Epithelial cell of proximal tubule (primary cell): ENCODE measurements at places on chromosomes 11 and 22.

GRCh38 chr11:86072211-86072610 is 3.3 kb upstream of the PICALM start:
- no peak for DNase-seq

- DNase-seq, result no peak
Observed at GRCh38 chr22:40746428-40747220, 67.3 kb downstream of the MCHR1 start.

DNA sequence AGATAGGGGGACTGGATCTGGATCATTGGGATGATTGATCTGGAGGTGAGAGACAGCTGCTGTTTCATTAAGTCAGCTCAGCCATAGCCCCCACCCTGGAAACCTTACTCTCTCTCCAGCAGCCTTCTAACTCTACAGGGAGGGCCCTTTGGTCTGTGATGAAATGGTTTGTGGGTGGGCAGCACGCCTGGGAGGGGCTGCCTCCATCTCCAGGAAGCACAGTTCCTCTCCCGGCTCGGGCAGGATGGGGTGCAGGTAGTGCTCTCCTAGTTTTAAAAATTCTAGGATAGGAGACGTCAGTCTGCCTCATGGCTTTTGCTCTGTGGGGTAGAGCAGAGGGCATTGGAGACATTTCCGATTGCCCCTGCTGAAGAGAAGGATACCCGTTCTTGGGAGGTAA is 89.7 kb downstream of the CEP164 start:
- no peak for DNase-seq

GRCh38 chr11:88179971-88180629 is 4.9 kb upstream of the RAB38 start:
- DNase-seq, result no peak

DNA sequence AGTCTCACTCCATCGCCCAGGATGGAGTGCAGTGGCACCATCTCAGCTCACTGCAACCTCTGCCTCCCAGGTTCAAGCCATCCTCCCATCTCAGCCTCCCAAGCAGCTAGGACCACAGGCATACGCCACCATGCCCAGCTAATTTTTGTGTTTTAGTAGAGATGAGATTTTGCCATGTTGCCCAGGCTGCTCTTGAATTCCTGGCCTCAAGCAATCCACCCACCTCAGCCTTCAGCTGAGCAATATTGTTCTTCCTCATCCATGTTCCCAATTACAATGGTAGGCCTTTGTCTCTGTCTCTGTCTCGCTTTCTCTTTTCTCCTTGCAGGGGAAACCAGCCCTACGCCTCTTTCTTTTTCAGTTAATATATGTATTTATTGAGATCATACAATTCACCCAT is 10.3 kb downstream of the HSPA8 start:
- DNase-seq, result no peak

DNA sequence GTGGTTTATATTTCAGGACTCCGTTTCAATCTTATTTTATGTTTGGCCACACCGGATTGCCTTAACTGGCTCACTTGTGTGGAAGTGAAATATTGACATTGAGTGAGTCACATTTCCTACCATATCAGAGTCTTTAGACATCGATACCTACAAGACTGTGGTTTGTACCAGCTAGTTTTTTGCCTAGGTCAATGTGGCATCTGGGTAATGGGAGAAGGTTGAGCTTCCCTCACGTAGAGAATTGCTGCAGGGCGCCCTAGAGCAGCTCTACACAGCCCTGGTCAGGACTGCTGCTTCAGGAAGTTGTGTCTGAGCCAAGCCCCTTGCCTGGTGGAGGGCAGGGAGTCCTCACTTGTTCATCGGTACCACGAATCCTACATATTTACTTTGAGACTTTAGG is 1.6 kb downstream of the GRAMD1B start:
- no peak for DNase-seq
